ENCODE measurements at places on chromosomes 4 and X.

DNA sequence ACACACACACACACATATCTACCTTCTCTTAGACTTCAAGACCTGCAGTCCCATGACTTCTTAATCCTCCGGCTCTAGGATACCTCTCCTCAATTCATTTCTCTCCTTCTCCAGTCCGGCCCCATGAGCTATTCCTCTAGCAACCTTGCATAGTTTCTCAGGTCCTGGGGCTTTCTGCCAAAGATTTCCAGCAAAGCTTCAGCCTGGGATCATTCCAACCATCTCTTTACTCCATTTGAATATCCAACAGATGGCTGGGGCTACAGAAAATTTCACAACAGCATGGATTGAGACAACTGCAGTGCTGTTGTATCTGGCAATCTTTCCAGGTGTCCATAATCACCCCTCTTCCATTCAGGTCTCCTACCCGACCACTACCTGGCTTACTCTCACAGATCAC is 184.1 kb downstream of the DCHS2 start:
- DNase-seq: peak; percentile 28

GRCh38 chrX:108511721-108512120 is 72.1 kb downstream of the COL4A5 start:
- DNase-seq: peak; percentile 24

DNA sequence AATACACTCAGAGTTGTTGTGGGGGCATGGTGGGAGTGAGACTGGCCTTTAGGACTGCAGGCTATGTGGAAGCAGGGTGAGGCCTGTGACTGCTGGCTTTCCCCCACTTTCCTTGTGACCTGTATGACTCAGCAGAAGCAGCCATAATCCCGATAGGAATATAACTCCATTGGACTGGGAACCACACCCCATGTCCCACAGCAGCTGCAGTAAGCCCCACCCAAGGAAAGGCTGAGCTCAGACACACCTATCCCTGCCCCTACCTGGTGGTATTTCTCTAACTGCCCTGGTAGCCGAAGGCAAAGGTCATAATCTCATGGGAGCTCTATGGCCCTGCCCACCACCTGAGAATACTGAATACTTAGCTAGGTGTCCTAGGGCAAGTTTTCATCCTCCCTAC is 169.3 kb downstream of the GC start:
- DNase-seq: no peak

- DNase-seq: no peak
Observed at GRCh38 chrX:9500584-9500983, 35.7 kb downstream of the TBL1X start.

DNA sequence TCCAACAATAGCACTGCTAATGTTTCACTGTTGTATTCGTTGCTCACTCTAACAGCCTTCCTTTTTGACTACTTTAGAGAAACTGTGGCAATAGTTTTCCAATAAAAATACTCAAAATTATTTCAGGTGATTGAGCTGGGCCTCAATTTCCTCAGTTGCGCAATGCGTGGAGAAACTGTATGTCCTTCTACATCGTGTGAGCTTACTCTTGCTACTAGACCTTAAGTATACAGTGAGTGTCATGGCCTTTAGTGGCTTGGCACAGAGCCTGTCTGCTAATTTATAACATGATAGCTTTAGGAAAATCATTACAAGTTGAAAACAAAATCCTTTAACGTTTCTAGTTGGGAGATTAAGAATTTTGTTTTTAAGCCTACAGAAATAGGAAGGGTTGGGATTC is 114.5 kb downstream of the COL4A6 start:
- no peak for DNase-seq

DNA sequence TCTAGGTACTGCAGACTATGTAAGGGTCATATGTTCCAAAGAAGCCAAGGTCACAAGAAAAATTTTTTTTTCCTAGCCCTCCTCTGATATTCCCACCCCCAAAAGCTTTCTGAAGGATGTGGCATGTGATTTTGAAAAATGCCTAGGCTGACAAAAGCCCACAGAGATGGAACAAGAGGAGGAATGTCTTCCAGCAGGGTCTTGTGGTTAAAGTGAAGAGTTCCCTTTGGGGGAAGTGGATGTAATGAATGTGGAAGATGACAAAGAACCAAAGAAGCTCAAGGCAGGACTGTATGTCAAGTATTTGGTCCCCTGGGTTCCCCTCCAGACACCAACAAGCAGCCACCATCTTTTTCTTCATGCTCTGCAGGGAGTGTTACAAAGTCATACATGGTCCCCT is 268.8 kb downstream of the BCOR start:
- DNase-seq: peak; percentile 38

DNA sequence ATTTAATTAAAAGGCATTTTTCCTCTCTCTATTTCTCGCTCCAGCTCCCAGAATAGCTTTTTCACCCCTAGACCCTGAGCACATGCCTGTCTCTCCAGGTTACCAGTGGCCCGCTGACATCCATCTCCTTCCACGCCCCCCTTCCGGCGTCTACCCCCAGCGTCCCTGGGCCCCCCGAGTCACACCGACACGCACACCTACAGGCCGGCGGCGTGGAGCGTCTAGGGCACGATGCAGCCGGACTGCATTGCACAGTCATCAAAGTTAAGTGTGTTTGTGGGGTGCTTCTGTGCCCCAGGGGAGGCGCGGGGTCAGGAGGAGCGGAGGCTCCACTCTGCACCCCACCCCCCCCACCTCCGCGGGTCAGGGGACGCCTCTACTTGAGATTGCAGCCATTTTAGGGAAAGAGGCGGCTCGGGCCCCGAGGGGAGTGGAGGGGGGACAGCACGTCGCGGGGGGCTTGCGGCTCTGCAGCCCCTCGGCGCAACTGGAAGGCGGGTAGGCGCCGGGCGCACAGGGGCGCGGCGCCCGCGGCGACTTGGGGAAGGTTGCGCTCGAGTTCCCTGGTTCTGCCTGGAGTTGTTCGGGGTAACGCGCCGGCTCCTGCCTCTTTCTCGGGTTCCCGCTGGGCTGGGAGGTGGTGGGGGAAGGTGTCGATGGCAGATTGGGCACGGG is 112.7 kb downstream of the DHX15 start:
- no peak for DNase-seq

DNA sequence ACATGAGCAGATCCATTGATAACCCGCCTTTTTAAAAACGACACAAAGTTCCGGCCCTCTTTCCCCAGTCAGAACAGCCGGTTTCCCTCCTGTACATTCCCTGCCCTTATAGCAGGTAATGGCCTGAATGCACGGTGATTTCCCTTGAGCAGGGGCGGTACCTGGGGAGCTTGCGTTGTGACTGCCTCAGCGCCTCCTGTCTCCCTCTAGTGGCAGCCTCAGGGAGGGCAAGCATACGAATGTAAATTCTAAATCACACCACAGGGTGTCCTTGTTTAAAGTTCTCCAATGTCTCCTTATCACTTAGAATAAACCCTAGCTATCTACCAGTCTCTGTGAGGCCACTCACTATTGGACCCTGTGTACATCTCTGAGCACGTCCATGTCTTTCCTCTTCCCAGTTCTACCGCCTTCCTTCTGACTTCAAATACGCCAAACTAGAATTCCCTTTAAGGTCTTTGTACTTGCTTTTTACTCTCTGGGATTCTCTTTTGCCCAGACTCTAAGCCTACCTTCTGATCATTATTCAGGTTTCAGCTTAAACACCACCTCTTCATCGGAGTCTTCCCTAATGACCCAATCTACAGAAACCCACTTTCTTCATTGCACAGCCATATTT is 18.4 kb upstream of the LDB2 start:
- no peak for DNase-seq

- no peak for DNase-seq
Observed at GRCh38 chr4:79472693-79473438, 64.8 kb upstream of the GK2 start.

DNA sequence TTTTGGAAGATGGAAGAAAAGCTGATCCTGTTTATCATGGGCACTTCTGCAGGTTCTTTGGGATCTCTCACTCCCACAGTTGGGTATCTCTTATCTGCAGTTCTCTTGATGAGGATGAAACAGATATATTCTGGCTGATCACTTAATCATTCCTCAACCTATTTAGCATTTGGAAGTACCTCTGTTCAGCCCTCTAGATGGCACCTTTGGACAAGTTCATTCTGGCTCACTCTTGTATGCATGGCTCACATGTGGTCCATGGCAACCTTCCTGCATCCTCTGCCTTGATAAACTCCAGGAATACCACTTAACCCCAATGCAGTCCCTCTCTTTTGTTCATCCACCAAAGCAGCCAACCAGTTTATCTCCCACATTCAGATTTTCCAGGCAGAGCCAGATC is 74.2 kb downstream of the SMARCA5 start:
- DNase-seq: no peak

DNA sequence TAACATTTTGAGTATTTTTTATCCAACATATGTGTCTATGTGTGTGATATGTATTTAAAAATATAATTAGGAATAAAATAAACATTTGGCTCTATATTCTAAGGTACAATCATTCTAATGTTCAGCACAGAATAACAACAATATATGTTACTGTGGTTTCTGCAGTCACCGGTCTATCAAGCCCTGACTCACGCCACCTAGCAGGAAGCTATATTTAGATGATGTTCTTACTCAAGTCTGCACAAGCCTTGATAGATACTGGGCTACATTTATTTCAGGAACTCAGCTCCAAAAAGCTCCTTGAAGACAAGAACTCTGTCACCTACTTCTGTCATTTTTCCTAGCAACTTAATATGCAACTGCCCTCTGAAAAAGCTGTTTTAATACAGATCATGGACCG is 152.0 kb upstream of the FTHL17 start:
- DNase-seq: peak; percentile 64

DNA sequence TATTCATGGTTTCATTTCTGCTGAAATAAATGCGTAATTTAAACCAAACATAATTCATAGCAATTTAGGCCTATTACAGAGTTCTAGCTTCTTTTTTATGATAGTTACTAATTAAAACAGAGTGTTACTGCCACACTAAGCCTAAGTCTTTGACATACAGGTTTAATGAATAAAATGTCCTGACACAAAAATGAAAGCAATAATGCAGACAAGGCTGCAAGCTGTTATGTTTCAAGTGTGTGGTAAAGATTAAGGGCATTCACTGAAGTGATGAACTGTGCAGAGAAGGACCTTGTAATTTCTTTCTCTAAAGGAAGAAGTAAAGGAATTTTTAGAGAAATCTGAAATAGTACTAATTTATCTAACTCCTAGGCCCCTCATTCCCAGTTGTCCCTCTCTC is 2.9 kb downstream of the NDNF start:
- DNase-seq: no peak

DNA sequence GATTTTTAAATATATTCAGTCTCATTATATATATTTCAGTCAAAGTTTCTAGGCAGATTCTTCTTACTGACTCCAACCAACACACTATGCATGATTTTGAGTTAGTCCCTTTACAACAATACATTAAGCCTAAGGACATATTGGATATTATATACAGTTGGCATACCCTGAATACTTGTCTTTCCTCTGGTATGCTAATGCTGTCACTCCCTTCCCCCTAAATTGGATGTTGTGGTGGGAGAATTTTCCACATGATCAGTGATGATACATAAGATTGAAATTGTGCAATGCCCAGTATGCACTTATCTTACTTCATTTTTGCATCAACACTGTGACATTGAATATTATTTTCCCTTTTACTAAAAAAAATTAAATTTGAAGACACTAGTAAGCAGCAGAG is 935.2 kb downstream of the PCDH7 start:
- DNase-seq: peak; percentile 62

- DNase-seq: peak; percentile 74
Observed at GRCh38 chrX:80807992-80808735, 1.5 kb downstream of the BRWD3 start.

GRCh38 chrX:63657821-63658220 is 127.2 kb downstream of the ARHGEF9 start:
- peak; percentile 89 for DNase-seq

DNA sequence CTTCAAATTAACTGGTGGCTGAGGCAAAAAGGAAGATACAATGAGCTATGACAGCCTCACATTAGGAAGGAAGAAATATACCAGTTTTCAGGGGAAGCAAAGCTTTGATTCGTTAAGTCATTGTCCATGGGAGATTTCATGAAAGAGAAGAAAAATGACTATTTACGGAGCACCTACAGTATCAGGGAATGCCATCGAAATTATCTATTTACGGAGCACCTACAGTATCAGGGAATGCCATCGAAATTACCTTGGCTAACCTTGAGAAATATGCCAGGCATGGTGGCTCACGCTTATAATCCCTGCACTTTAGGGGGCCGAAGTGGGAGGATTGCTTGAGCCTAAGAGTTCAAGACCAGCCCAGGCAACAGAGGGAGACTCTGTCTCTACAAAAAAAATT is 28.5 kb upstream of the IQSEC2 start:
- no peak for DNase-seq

GRCh38 chr4:153787061-153787560 is 1.8 kb downstream of the SFRP2 start:
- peak; percentile 13 for DNase-seq

Measured in fibroblast of skin of right quadriceps (primary cell).